Tibial nerve (tissue), 4 donors: ENCODE measurements at places on chromosomes 6 and 20.

GRCh38 chr6:47195011-47195650 lies 114.6 kb downstream of the TNFRSF21 start:
- DNase-seq, result no peak
- H3K27me3 ChIP-seq, result no peaks in the 10 kb centered on the region

DNA sequence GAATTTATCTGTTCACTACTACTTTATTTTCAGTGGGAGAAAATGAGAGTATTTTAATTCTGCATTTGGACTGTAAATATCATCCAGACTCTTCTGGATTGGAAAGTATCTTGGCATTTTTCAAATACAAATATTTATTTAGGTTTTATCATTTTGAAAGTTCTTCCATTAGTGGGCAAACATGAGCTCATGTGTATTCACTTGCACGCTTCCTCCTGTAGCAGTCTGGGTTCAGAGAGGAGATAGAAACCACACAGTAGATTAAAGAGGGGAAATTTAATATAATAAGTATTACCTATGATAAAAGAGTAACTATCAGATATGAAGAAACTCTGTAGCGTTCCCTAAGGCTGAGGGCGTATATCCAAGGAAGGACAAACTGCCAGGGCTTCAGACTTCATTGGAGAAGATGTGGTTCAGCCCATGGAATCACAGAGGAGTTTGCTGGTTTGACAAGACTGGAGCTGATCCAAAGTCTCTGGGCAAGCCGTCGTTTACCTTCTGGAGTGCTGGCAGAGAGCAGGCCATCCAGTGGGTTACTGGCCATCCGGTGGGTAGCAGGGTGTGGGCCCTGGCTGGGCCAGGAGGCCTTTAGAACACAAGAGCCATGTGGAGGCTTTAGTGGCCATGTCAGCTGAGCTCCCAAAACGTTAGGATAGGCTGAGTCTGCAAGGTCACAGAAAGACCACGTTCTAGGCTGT lies 44.3 kb downstream of the KCNS1 start:
- no peaks in the 10 kb centered on the region for H3K27me3 ChIP-seq
- no peak for DNase-seq
- H3K4me1 ChIP-seq, result peaks cover 35% of the 10 kb centered on the region

- DNase-seq, result no peak
- H3K27me3 ChIP-seq, result no peaks in the 10 kb centered on the region
- no peaks in the 10 kb centered on the region for H3K36me3 ChIP-seq
- H3K4me1 ChIP-seq, result no peaks in the 10 kb centered on the region
- peak overlapping the region; percentile 95 for H3K27ac ChIP-seq
Measured at GRCh38 chr6:157020398-157020797, 243.2 kb downstream of the ARID1B start.

DNA sequence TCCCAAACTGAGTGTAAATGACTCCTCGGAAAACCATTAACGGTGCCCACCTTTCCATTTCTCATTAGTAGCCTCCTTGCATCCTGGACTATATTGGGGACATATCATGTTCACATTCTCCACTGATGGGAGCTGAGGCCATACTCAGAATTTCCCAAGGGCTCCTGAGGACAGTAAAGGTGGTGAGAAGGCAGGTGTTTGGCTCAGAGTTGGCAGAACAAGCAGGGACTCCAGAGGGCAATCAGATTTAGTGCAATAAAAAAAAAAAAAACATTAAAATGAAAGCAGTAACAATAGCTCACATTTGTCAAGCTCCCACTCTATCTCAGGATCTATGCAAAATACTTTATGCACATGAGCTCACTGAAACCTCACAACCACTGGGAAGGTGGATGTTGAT lies 401.4 kb downstream of the MAFB start:
- H3K27ac ChIP-seq, result no peak overlapping the region
- no peaks in the 10 kb centered on the region for H3K36me3 ChIP-seq
- DNase-seq, result no peak
- H3K27me3 ChIP-seq, result no peaks in the 10 kb centered on the region

DNA sequence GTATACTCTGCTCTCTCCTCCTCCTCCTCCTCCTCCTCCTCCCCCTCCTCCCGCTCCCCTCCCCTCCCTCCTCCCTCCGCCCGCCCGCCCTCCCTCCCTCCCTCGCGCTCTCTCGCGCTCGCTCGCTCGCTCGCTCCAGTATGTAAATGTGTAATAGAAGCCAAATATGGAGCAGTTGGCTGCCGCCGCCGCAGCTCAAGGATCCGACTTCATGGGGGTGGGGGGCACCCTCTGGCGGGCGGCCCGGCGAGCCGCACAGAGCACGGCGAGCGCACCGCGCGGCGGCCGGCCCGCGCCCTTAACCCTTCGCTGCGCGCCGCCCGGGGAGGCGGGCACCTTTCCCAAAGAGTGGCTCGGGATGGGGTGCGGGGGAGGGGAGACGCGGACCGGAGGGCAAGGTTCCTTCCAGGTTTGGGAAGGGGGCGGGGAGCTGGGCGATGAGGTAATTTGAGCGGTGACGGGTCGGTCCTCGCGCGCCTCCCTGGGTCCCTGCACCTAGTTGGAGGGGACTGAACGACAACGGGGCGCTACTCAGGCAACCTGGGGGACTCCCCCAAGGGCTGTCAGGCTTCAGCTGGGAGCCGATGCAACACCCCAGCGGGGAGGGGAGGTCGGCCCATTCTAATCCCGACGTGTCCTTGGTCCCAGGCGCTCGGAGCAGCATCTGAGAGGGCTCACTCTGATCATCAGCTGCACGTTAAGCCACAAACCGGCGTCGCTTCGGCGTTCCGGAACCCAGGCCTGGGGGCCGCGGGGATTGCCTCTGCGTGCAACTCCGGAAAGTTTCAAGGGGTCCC lies 409 bp upstream of the ATXN1 start:
- peak; percentile 61 for DNase-seq
- H3K4me1 ChIP-seq, result no peaks in the 10 kb centered on the region
- peak overlapping the region; percentile 95 for H3K27ac ChIP-seq
- H3K36me3 ChIP-seq, result no peaks in the 10 kb centered on the region
- no peaks in the 10 kb centered on the region for H3K27me3 ChIP-seq

DNA sequence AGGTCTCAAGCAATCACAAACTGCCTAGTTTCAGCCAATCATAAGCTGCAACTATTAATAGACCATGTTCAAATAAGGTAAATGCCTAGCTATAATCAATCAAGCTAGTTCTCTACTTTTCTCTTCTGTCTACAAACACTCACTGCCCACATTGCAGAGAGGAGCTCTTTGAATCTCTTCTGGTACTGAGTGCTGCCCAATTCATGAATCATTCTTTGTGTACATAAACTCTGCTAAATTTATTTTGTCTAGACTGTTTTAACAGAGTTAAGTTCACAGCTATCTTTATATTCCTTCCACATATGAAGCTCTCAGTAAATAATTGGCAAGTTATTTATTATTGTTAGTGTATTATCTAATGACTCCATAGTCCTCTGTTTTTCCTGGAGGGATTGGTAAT lies 411.0 kb downstream of the EPHA7 start:
- H3K27me3 ChIP-seq, result no peaks in the 10 kb centered on the region
- no peak overlapping the region for H3K4me3 ChIP-seq

GRCh38 chr6:50706575-50706974 lies 6.8 kb upstream of the TFAP2D start:
- no peak for DNase-seq
- peaks cover 2% of the 10 kb centered on the region for H3K27me3 ChIP-seq
- H3K4me3 ChIP-seq, result no peak overlapping the region
- H3K36me3 ChIP-seq, result no peaks in the 10 kb centered on the region
- no peaks in the 10 kb centered on the region for H3K4me1 ChIP-seq
- no peak overlapping the region for H3K27ac ChIP-seq

DNA sequence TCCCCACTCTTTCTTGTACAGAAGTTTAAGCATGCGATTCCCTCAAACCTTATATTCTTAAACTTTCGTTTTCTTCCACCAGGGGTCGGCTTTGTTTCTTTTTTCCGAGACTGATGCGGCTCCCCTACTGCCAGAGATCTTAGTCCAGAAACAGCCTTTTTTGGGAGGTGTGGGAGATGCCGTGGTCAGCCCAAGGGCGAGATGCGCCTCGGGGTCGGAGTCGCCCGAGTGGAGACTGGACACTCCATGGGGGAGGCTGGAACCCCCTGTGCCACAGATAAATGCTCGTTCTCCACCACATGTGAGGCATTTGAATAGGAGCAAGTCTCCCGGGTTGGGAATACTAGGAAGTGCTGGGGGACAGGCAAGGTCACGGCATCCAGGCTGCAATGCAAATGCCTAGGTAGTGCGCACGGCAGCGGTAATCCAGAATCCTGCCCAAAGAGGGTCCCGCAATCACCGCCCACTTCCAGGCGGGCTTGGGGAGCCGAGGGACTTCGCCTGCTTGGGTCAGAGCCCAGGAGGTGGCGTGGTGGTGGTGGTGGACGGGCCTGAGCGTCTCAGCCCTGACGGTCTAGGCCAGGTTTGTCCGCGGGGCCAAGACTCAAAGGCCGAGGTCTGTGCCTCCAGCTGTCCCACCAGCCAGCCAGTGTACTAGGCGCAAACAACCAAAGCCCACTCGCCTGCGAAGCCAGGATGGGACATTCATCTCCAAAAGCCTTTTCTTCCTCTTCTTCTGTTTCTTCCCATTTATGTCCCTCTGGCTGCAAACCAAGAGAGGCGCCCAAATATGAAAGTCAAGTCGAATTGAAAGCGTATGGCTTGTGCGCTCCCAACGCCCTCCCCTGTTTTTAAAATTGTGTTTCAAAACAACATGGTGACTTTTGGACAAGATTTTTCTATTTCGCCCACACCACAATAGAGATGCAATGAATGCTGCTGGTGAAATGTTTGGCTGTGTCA lies 39.3 kb upstream of the OSTM1 start:
- H3K4me1 ChIP-seq, result peaks cover 35% of the 10 kb centered on the region
- no peak overlapping the region for H3K27ac ChIP-seq
- peaks cover 71% of the 10 kb centered on the region for H3K27me3 ChIP-seq
- H3K4me3 ChIP-seq, result peak overlapping the region; percentile 19
- H3K36me3 ChIP-seq, result no peaks in the 10 kb centered on the region
